Glomerular endothelial cell (primary cell): ENCODE measurements at places on chromosomes 5 and 9. TPM values are rescaled to one million over a fixed set of nuclear protein-coding genes. Genes with fewer than 3 reads are reported as not detected.
A peak's percentile ranks its signal among the peaks of the same experiment; 100 is the strongest.

The PDE6A gene
- not detected in 2 replicates for total RNA-seq

The C7 gene
- 0.12 TPM in 1 of 2 replicates, not detected in the other for total RNA-seq

The CERCAM gene
- 56.8 and 81.3 TPM in 2 replicates for total RNA-seq

The DPYSL3 gene
- total RNA-seq, result 67.0 and 145 TPM in 2 replicates

The GLRA1 gene
- total RNA-seq, result not detected in 2 replicates

The MSX2 gene
- 0.53 and 0.87 TPM in 2 replicates for total RNA-seq

The C8G gene
- total RNA-seq, result not detected in 2 replicates

GRCh38 chr9:34272101-34272541 lies 56.9 kb downstream of the KIF24 start:
- no peak for DNase-seq

DNA sequence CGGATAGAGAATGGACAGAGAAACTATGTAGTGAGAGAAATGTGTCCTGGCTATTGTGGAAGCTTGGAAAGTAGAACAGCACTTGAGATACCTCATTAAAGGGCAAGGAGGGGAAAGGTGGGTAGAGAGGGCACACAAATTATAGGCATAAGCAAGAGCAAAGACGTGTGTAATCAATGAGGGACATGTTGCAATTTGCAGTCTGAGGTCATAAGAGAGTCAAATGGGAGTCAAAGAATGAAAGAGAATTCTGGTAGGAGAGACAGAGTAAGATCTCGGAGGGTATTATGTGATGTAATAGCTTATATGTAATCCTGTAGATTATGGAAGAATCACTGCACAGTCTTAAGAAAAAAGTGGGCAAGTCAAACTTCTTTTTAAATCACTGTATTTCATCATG lies 312.0 kb upstream of the RGMB start:
- DNase-seq, result no peak

DNA sequence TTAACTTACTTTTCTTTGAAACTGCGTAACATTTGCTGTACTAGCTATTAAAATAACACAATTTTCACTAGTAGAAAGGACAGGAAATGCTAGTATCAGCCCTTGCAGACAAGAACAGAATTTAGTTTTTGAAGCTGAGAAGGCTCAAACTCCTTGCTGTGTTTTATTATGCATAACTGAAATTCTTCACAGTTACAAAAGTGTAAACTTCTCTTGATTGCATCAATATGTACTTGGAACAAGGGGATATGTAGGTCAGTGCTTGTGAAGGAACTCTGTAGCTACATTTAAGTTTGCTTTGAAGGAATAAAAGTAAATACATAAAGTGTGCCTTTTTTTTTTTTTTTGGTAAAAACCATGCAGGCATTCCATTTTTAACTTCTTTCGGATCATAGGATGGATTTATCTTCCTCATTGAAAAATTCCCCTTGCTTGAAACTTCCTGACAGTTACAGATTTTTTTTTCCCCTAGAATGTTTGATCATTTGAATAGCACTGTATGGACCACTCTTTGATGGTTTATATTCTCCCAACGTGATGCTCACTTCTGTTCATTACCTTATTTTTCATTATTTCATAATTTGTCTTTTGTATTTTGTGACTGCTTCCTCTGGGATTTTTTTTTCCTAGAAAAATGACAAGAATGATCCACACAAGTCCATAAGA lies 94.9 kb upstream of the DAB2 start:
- DNase-seq, result no peak

DNA sequence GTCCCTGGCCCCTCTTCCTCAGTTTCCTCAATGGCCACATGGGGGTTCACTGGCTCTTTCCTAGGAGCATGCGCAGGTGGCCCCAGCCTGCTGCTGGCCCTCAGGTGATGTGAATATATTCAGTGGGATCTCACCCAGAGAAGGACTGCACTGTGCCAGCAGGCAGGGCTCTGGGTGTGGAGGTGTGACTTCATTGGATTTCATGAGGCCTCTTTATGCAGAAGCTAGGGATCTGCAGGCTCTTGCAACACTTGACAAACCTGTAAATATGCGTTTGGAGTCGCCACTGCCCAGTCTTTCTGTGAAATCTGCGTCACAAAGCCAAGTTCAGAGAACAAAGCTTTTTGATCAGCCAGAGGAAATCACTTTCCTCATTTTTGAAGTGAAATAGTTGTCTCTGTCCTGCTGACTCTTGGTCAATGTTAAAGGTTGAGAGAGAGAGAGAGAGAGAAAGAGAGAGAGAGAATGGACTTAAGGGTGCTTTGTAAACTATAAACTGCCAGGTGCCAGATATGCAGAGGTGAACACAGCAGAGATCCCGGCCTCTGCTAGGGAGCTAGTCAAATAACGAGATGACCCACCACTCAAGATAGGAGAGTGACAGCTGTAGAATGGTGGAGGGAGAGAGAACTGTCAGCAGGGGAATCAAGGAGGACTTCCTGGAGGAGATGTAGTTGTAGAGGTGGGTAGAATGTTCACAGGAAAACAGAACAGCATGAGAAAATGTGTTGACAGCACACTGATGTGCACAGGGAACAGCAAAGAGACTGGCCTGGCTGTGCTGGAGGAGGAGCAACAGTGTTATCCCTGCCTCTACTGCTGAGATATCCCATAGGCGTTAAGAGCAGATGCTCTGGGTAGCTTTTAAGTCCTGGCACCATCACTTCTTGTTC lies 167.0 kb upstream of the ZNF618 start:
- no peak for DNase-seq

DNA sequence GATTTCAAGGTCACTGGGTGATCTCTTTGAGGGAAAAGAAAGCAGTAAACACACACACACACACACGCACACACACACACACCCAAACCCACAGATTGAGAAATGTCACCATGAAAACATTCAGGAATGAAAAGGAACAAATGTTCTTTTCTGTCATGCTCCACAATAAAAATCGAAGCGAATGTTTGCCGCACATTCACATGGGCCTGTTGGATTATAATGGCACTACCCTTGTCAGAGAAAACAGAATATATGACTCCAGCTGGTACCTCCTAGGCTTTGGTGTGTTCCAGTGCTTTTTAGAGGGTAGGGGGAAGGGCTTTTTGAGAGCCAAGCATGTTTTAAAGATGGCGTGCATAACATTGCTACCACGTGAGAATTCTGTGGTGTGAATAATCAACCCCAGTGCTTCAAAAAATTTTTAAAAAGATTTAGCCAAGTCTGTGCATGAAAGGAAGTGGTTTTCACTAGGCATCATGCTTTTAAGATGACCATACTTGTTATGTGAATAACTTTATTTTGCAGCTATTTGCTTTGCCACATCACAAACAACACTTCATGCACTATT lies 120.8 kb upstream of the ZNF608 start:
- no peak for DNase-seq

GRCh38 chr5:135488727-135489465 lies 36.7 kb upstream of the TIFAB start:
- DNase-seq, result no peak

GRCh38 chr5:56328753-56329560 lies 95.8 kb upstream of the ANKRD55 start:
- peak; percentile 47 for DNase-seq

DNA sequence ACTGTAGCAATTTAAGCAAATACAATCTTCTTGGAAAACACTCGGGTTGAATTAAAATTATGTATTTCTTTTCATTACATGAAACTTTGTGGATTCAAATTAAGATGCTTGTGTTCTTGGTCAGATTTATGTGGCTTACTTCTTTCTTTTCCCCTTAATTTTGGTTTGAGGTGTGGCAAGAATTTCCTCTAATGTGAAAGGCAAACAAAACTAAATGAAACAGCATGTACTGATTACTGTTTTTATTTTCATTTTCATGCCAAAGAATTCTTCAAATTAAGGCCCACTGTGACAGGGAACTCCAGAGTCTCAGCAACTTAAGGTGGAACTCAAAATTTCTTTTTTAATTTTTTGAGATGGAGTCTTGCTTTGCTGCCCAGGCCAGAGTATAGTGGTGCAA lies at the start of gene OMD:
OMD (minus strand) TSS at position 132 of the 400 bp plus-strand sequence. CDS start 6,913 bp downstream, outside the sequence.
- no peak for DNase-seq

DNA sequence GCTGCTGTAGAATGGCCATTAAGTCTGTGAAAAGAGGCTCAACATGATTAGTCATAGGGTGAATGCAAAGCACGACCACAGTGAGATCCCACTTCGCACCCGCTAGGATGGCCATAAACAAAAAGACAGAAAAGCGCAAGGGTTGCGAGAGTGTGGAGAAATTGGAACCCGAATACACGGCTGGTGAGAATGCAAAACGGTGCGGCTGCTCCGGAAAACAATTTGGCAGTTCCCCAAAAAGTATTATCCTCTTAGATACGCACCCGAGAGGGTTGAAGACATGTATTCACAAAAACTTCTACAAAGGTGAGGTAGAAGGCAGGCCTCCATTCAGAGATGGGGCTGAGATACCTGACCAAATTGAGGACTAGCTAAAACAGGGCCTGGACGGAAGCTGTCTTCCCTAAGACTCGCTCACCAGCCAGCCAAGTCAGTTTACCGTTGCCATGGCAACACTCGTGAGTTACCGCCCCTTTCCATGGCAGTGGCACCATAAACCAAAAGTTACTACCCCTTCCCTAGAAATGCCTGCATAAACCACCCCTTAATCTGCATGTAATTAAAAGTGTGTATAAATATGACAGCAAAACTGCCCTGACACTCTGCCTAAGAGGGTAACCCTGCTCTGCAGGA lies 726 bp upstream of the PSMB7 start:
- no peak for DNase-seq

DNA sequence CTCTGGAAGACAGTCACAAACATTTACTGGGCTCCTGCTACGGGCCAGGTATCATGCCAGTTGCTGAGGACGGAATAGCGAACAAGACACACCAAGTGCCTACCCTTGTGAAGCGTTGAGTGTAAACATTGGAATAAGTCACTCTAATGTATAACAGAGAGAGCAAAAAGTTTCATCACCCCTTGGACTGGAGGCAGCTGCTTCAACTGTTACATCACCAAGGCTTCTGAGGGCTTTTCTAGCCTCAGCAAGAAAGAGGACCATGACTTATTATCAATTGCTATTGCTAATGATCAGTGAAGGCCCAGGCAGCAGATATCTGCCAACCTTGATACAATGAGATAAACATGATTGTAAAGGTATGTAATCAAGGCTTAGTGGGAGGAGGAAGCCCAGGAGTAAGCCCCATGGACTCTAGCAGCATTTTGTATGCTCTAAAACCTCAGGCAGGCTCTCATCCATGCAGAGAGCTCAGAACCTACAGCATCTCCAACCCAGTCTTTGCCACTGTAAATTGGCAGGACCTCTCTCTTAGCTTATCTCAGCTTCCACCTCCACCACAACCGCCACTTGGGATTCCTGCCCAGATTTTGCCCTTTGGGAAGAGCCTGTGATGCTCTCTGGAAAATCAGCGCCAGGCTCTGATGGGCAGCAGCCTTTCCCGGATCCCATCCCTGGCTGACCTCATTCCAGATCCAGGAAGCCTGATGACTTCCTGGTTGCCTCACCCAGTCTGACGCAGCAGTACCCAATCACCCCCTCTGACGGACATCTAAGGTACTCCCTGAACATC lies 54.5 kb downstream of the ADAM19 start:
- no peak for DNase-seq

DNA sequence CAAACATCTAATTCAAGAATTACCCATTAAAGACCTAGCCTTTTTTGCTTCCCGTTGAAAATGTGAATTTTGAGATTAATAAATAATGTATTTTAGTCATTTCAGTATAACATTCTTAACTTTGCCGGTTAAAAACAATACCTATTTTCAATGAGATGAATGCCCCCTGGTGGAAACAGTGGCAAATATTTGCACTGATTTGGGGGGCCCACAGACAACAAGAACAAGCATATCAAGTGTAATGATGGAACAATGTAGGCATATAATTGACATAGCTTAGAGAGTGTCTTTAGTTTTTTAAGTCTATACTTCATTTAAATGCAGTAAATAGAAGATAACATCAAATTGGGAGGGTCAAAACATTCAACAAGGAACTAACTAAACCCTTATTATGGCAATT lies 111.9 kb downstream of the NTRK2 start:
- no peak for DNase-seq

DNA sequence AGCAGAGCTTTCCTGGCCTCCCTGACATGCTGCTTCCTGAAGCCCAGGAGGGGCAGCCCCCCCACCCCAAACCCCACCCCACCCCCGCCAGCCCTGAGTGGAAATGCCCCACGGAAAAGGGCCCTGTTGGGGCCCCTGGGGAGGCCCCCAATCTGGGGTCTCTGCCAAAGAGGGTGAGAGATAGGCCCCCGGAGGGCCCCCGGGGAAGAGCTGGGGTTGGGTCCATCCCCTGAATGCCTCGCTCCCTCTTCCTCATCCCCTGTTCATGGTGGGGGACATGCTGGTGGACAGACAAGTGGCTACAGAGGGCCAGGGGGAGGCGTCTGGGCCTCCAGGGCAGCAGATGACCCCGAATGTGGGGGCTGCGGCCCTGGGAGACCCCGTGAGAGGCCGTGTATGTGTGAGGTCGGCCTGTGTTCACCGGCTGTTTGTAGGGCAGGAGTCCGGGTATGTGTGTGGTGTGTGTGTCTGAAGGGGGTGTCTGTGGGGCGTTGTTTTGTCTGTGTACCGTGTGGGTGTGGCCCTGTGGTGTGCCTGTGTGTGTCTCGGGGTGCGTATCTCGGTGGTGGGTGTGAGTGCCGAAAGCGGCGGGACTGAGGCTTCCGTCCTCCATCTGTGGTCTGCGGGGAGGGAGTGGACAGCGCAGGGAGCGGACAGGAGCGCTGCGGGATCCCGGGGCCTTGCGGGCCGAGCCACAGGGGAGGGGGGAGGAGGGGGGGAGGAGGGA lies 11.3 kb downstream of the C9orf50 start:
- no peak for DNase-seq

DNA sequence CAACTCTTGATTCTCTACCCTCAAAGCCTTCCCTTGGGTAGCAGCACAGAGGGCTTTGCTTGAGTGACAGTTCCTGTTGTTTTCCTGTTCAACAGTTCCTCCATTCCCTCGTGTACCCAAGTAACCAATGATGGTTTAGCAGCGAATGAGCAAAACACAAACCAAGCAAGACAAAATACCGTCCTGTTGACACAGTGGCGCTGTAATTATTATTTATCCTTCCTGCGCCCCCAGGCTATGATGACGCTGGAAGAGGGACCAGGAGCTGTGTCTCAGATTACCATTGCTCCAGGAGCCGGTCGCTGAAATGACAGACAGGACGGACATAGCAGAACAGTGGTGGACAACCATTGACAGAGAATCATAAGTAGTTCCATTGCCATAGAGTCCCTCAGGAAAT lies 154.8 kb downstream of the GADD45G start:
- no peak for DNase-seq

- DNase-seq, result peak; percentile 99
Observed at GRCh38 chr5:163760498-163760897, 255.1 kb downstream of the MAT2B start.

GRCh38 chr9:91071184-91071990 lies 269.8 kb downstream of the SYK start:
- DNase-seq, result no peak

GRCh38 chr5:154058055-154059038 lies 19.6 kb downstream of the MFAP3 start:
- DNase-seq, result no peak

- DNase-seq, result no peak
Observed at GRCh38 chr9:136607334-136607919, 55.3 kb upstream of the EGFL7 start.

DNA sequence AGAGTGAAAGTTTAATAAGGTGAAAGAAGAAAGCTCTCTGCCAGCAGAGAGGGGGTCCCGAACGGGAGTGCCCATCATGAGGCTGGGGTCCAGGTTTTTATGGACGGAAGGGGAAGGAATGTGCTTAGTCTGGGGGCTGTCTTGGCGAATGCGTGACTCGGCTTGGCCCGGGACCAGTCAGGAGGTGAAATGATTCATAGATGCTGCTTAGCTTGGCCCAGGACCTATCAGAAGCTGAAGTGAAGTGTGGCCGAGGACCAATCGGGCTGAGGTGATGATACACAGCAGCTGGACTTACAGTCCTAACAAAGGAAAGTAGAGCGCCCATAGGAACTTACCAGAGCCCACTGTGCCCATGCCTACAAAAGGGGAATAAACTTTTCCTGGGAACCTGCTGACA lies 3.9 kb upstream of the FKTN start:
- no peak for DNase-seq
